Right kidney (tissue), 9 donors: ENCODE measurements at places on chromosomes 6 and 20.

DNA sequence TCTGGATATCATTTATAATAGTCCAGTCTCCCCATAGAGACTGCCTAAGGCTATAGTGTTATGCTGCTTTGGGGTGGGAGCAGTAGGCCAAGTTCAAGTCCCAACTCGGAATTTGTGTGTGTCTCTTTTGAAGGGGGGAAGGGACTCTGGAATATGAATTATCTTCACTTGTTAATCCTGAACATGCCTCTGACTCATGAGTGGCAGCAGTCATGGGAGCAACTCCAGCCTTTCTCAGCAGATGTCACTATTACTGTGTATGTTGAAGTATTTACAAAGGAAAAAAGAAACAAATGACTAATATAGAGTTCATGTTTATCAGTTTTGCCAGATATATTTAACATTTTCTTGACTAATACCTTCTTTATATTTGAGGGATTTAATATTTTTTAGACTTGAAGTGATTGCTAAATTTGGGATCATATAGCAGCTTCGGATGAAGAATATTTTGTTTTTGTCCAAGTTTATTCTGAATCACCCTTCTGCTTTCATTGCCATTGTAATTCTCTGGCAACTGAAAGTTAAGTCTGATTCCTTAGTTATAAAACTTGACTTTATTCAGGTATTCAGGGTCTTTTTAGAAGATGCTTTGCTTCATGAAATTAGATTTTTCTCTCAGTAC, 23.4 kb downstream of the FAM217A start:
- no peak for DNase-seq

GRCh38 chr6:166595061-166595780, 8.7 kb upstream of the RAMACL start:
- DNase-seq: no peak

DNA sequence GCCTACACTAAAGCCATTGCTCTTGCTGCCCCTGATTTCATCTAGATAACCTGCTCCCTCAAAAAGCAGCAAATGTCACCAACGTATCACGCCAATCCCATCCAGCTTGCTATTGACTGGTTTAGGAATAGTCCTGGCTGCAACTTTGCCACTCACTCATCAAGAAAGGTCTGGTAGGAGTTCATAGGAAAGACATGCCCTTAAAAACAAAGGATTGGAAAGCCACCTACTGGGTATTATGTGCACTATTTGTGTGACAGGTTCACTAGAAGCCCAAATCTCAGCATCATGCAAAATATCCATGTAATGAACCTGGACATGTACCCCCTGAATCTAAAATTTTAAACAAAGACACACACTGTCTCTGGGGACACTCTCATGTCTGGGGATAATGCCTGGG, 170.4 kb upstream of the COL21A1 start:
- no peak for DNase-seq

- no peak for DNase-seq
Measured at GRCh38 chr6:11596640-11597237, 59.2 kb downstream of the TMEM170B start.

DNA sequence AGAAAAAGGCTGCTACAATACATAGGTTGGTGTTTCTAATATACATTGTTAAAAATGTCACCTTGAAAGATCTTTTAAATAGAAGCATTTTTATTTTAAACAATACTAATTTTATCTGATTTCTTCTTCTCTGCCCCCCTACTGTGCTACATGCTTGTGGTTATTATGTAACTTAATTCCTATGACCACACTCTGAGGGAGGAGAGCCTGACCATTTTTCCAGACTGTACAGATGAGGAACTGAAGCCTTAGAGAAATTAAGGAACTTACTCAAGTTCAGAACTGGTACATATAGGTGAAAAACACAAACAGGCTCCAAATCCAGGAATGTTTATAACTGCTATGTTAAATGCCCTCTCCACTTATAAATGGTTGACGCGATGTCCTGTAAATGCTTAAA, 43.4 kb upstream of the ARHGAP18 start:
- no peak for DNase-seq

DNA sequence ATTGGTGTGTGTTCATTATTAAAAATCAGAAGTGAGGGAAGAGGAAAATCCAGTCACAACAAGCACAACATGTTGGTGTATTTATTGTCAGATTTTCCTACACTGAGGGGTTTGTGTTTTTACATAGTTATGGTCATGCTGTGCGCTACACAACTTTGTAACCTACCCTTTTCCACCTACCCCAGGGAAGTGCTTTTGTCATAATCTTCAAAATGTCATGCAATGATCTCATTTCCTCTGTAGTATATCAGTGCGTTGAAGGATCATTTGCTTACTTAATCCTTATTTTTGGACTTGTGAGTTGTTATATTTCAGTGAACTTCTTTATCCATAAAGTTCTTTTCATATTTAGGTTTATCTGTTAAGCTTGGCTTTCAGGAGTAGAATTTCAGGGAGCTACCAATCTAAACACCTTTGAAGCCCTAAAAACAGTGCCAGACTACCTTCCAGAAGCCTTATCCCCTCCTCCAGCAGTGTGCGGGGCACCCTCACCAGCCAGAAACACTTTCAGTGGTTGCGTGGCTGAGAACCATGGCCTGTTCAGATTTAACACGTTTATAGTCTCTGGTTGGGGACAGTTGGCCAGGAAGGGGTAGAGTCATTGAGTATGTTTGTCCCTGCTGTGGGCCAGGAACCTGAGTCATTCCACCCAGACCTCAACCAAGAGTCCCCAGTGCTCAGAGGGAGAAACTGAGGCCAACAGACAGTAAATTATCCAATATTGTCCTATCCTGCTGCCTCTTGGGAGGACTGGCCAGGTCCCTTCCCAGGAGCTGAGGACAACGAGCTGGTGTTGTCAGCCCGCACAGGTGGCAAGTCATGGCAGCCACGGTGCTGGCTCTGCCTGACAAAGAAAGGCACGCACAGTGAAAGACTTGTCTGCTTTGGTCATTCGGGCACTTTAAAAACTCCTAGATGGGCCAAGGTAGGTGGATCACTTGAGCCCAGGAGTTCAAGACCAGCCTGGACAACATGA, 40.3 kb downstream of the STK35 start:
- no peak for DNase-seq

DNA sequence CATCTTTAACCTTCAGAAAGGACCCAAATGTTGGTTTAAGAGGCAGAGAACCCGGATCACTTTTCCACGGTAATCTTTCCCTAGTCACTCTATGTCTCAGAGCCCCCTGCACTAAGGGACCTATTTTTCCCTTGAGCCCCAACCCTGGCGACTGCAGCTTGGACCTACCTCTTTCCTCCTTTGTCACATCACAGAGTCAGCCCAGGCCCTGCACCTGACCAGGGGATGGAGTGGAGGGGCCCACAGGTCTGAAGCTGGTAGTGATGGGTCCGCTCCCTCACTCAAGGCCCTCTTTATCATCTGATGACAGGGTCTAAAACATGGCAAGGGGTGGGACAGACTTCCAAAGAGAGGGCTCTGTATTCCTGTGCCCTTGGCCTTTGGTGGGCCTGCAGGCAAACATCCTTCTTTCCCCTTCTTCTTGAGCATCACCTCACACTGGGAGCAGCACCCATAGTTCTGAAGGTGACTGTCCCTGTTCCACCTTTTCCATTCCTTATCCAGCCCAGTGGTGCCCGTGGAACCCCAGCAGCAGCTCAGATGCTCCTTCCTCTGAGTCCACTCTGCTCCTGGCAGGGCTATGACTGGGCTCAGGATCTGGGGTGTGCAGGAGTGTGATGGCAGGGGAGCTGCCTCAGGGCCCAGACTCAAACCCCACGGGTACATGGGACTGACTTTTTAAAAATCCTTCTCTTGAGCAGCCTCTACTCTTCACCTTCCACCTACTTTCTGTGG, 6.3 kb downstream of the RAET1L start:
- no peak for DNase-seq

DNA sequence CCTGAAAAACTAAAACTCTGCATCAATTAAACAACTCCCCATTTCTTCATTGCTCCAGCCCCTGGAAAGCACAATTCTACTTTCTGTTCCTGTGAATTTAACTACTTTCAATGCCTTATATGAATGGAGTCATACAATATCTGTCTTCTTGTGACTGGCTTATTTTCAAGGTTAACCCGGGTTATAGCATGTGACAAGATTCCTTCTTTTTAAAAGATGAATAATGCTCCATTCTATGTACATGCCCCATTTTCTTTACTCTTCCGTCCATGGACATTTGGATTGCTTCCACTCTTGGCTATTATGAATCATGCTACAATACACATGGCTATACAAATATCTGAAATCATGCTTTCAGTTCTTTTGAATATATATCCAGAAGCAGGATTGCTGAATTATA, 334.9 kb upstream of the ID4 start:
- DNase-seq: no peak

DNA sequence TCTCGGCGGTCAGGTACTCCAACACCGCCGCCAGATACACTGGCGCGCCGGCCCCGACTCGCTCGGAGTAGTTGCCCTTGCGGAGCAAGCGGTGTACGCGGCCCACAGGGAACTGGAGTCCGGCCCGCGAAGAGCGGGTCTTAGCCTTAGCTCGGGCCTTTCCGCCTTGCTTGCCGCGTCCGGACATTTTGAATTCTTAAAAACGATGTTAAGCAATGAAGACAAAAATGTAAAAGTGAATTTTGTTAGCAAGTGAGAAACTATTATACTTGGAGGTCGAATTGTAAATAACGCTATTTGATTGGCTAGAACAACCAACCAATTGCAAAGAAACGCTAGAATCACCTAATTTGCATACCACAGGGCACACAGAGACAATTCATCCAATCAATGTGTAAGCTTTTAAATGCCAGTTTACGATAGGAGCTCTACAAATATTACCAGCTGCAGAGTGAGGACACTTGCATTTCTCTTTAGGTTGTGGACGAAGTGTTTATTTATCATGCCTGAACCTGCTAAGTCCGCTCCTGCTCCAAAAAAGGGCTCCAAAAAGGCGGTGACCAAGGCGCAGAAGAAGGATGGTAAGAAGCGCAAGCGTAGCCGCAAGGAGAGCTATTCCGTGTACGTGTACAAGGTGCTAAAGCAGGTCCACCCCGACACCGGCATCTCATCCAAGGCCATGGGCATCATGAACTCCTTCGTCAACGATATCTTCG, 112.0 kb downstream of the HFE start:
- peak; percentile 91 for DNase-seq

DNA sequence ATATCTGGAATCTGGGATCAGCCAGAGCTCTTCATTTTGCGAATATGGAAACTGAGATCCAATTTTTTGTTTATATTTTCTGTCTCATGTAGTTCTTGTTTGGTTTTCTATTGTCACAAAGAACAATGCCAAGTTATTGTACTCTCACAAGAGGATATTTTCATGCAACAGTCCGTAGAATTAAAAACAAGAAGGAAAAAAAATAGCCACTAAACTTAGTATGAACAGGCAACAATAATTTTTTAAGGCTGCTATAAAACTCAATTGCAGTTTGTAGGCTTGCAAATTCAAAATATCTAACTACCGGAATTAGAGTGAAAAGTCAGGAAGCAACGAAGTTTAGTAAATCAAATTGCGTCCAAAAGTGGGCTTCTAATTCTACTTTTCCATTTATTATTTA, 1.2 kb downstream of the POPDC3 start:
- no peak for DNase-seq

- DNase-seq: no peak
Measured at GRCh38 chr6:48744948-48745347, 634.0 kb upstream of the PTCHD4 start.

DNA sequence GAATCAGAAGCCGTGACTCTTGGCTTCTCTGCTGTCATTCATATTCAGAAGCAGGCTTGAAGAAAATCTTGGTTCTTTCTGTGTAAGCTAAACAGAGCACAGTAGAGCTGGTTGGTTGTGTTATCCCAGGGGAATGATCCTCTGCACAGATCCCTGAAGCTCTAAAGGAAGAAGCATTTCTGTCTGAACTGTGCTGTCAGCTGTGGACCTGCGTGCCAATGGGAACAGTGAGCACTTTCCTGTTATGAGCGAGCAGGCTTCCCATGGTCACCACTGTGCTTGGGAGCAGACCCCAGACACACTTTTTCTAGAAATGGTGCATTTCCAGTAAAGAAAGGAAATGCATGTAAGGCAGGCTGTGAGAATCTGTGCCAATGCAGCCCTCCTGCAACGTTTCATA, 490.2 kb downstream of the EPM2A start:
- DNase-seq: no peak

- DNase-seq: no peak
Measured at GRCh38 chr6:97154015-97154414, 129.0 kb downstream of the MMS22L start.
